ENCODE measurements at places on chromosomes 12 and 14.

- DNase-seq, result no peak
Measured at GRCh38 chr14:29705801-29706200, 221.8 kb downstream of the PRKD1 start.

DNA sequence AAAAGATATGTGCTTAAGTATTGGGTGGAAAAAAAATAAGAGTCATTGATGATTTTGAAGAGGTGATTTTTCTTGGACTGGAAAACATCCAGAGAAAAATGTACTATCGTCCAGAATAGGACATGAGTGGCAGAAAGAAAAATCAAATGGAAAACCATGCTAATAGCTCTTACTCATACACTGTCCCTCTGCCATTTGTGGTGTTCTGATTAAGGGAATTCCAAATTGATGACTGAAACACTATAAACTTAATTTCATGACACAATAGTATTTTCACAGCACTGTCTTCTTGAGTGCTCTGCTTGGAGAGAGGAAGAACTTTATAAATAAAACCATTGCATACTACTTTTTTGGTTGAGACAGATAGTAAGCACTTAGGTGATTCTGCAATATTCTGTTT lies 72.4 kb downstream of the USP15 start:
- no peak for DNase-seq

DNA sequence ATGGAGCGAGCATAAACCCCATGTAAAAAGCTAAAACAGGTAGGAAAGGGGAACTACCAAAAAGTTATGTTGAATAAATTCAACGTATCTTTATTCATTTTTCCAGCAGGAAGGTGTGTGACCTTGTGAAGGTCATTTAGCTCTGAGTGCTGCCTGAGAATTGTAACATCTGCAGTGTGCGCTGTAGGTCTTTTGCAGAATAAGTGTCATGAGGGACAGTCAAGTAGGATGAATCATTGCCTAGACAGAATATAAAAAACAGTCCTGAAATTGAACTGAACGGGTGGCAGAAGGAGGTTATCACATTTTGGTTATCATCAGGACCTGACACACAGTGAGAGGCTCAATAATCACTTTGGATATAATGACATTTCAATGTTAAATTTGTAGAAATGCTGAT lies 334.8 kb upstream of the NOVA1 start:
- DNase-seq, result no peak

GRCh38 chr14:61388976-61389576 lies 67.7 kb downstream of the PRKCH start:
- DNase-seq, result no peak

- no peak for DNase-seq
Measured at GRCh38 chr12:127791217-127791616, 475.8 kb upstream of the TMEM132C start.

- DNase-seq, result no peak
Measured at GRCh38 chr14:60061371-60061770, 30.4 kb upstream of the PCNX4 start.

GRCh38 chr12:92827836-92828431 lies 101.2 kb downstream of the EEA1 start:
- DNase-seq, result no peak

DNA sequence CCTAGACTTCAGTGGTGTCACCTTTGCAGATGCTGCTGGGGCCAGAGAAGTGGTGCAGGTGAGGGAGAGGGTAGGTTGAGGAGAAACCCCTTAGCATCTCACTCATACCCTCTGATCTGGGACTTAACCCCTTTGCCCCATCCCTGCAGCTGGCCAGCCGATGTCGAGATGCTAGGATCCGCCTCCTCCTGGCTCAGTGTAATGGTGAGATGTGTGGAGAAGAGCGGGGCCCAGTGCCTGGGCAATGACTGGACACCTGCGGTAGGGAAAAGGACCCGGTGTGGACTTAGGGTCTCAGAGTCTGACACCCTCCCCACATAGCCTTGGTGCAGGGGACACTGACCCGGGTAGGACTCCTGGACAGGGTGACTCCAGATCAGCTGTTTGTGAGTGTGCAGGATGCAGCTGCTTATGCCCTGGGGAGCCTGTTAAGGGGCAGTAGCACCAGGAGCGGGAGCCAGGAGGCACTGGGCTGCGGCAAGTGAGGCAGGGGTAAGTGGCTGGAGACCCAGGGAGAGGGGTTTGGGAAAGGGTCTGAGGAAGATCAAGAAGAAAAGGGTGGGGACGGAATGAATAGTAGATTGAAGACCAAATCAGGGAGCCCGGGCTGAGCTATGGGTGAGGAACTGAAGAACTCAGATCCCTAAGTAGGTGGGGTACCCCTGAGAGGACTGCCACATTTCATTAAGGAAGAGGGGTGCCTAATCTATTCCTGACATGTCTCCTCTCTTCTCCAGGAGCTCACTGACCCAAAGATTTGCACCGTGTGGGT lies 7.6 kb downstream of the B4GALNT1 start:
- DNase-seq, result no peak

DNA sequence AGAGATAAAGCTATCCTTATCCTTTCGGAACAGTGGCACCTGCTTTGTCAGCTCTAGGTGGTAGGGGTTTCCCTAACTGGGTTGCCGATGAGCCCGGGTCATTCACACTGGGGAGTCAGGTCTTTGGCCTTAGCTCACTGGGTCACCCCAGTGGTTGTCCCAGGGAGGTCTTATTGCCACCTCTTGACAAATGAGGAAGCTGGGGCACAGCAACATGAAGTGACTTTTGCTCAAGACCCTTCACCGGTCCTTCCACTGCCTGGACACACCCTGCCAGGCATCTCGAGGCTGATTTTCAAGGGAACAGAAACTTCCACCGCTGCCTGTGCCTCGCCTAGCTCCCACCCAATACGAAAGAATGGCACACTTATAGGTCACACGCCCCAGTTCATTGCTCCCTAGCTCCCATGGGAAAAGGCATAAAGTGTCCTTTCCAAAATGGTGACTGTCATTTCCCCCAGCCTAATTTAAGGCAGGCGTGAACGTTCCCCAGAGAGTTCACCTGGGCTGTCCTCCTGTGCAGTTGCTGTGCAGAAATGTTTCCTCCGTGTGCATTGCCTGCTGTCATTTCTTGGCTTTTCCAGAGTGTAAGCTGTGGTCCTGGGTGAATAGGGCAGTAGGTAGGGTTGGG lies 156.1 kb upstream of the CCND2 start:
- DNase-seq, result no peak

DNA sequence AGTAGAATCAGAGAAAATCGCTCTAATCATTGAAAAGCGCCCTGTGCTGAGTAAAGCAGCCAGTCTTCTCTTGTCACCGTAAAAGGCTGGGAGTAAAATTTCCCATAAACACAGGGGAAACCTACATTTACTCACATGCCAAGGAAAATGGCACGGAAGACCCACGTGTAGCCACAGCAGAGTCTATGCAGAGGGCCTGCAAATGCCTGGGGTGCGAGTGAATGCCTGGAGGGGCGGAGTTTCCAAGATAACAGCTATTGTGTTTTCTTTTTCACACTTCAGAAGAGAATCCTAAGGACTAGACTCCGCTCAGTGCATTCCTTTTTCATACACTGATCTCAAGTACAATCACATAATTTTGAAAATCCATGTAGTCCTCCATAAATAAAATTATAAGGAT lies 159.9 kb upstream of the FOXN3 start:
- DNase-seq, result no peak

GRCh38 chr12:57431654-57432188 lies 878 bp upstream of the R3HDM2 start:
- no peak for DNase-seq

DNA sequence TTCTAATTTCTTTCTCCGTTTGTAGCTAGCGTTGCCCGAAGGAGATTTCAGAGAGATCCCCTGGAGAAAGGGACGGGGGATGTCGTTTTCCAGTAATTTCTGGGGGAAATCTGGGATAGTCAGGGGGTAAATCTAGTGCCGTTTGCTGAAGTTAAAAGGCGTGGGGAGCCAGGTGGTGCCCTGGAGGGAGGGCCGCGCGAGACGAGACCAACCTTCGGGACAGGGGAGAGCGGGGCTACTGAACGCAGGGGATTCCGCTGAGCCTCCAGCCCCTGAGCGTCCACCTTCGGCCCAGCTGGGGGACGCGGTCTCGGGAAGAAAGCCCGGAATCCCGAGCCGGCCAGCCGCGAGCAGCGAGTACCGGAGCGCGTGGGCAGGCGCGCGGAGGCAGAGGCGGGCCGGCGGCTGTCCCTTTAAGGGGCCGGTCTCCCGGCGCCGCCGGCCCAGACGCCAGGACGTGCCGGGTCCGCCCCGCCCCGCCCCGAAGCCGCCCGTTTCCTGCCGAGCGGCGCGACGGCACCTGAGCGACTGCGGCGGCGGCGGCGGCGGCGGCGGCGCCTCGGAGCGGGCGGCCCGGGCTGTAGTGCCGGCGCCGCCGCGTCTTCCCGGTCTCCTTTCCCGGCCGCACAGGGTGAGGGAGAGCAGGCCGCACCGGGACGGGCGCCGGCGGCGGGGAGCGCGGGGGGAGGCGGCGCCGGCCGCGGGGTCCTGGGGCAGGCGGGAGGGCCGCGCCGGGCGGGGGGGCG lies at the start of gene KTN1:
Gene KTN1 (plus strand): TSS at position 484 of the 746 bp plus-strand sequence. CDS start 31,842 bp downstream, outside the sequence.
- peak; percentile 5 for DNase-seq

- no peak for DNase-seq
Measured at GRCh38 chr12:43362910-43363694, 188.9 kb downstream of the ADAMTS20 start.

DNA sequence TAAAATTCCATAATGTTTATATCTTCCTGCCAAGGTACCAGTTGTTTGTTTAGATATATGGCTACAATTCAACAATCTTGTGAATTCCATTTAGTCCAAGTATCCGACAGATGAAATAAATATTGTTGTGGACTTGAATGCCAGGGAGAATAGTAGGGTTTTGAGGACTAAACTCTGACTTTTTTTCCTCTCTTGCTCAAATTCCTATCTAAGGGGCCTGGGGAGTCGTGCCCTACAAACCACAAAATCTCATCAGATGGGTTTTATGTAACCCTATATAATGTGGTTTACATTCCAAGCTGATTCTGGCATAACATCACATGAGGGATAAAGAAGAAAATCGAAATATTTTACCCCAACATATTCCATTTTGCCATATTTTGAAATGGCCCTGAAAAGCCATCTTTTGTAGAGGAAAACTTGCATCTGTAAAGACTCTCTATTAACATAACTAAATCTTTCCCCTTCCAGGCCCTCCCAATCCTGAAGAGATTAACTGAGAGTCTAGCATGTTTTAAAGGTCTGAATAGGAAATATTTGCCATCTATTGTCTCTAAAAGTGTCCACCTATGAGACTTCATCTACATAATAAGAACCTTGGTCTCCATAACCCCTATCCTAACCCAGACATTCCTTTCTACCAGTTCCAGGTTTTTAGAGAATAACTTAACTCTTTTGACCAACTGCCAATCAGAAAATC lies 184.7 kb upstream of the KITLG start:
- no peak for DNase-seq

- DNase-seq, result peak; percentile 14
Measured at GRCh38 chr12:104381731-104382480, 74.8 kb upstream of the CHST11 start.

GRCh38 chr12:105349138-105349537 lies 18.6 kb downstream of the C12orf75 start:
- DNase-seq, result no peak

DNA sequence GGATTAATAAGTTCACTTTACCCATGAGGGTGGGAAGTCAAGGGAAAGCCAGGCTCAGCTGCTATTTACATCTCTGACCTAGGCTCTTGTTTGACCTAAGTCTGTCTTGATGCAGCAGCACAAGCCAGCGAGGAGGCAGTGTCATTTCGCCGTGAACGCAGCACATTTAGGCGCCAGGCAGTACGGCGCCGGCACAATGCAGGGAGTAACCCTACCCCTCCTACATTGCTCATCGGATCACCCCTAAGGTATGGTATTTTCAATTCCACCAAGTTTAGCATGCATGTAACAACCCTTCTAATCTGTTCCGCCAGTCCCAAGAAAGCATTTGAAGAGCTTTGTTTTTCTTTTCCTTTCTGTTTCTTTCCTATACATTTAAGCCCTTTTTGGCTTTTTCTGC lies 81.2 kb downstream of the PCNX1 start:
- DNase-seq, result no peak

GRCh38 chr14:53109105-53110041 lies 43.8 kb downstream of the DDHD1 start:
- no peak for DNase-seq

GRCh38 chr14:58107947-58108552 lies 44.0 kb downstream of the ARMH4 start:
- DNase-seq, result no peak

GRCh38 chr12:131497966-131498365 lies 212.9 kb upstream of the SFSWAP start:
- no peak for DNase-seq

DNA sequence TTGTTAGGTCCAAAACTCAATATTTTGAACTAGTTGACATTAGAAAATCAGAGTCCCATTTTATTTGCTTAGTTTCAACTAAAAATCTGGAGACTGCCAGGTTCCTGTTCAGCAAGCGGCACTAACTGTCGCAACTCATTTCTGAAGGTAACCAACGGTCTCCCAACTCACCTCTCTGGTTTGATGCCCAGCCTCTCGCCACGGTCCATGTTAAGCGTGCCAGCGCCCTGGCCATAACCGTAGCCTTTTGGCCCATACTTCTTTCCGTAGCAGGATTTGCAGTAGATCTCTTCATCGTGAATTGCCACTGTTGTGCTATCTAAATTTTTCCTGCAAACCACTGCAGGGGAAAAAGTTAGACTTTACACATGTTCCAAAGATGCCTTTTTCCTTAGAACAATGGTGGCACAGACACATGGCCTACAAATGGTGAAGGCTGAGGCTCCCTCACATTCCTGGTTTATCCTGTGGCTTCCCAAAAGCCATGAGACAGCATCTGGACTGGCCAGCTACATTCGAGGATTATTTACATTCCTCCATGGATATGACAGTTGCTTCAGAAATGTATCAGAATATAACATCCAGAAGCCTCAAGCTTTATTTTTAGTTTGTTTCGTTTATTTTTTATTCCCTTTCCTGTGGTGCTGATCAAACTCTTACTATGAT lies 15.7 kb downstream of the CSRP2 start:
- no peak for DNase-seq

GRCh38 chr12:3362737-3363136 lies 128.3 kb upstream of the PRMT8 start:
- DNase-seq, result no peak

DNA sequence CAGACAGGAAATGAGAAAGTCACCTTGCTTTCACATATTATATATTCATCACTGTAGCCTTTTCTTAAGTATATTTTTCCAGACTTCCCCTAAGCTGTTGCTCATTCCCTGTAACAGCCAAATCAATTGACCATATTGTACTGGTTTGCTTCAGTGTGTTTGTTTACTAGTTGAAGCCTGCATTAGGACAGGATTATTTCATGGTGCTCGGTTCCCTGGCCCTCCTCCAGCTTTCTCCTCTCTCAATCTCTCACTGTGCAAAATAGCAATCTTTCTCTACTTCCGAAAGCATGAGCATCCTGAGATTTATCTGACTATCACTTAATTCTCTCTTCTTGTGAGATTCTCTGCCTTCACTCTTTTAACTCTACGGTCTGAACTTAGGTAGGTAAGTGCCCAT lies 2.4 kb downstream of the SLC35F4 start:
- DNase-seq, result no peak

- DNase-seq, result no peak
Measured at GRCh38 chr14:72753879-72754400, 140.0 kb downstream of the DPF3 start.

GRCh38 chr14:93967637-93968250 lies 8.6 kb downstream of the ASB2 start:
- no peak for DNase-seq

GRCh38 chr14:97107080-97107479 lies 309.9 kb downstream of the VRK1 start:
- no peak for DNase-seq

Data from SIG-M5 (cell line).